ENCODE measurements at places on chromosomes 12 and 14.
A peak's percentile ranks its signal among the peaks of the same experiment; 100 is the strongest.

GRCh38 chr12:111155521-111155920 is 213.4 kb downstream of the PHETA1 start:
- DNase-seq: no peak

GRCh38 chr14:101254805-101255764 is 306.2 kb upstream of the DIO3 start:
- no peak for DNase-seq

DNA sequence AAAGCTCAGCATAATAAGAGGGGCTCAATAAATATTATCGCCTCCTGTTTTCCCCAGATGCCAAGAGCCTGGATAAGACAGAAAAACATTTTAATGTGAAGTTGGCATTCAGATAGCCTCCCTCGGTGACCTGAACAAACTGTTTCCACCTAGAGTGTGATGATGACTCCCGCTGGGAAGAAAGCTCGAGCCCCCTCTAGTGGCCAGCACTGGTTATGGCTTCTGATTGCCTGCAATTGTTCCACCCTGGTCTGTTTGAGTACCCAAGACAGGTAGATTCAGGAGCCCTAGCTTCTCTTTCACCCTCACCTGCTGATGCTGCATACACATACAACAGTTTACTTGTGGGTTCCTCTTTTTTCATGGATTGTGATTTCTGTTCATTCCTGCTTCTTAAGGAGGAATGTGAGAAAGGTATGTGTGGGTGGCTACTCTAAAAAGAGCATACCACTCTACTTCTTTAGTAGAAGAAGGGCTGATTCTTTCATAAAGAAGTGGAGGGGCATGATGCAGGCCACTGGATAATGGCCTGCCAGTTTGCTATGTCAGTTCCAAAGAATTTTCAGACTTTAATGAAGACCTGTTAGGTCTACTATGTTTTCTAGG is 6.4 kb downstream of the ERG28 start:
- peak; percentile 74 for DNase-seq

- no peak for DNase-seq
These were observed 5.0 kb downstream of the CDK17 start for GRCh38 chr12:96395236-96395635.

- no peak for DNase-seq
These were observed 482.8 kb upstream of the TBX3 start for GRCh38 chr12:115166698-115167315.
